WERI-Rb-1 (cell line): ENCODE measurements at places on chromosomes 16 and 17.
A peak's percentile ranks its signal among the peaks of the same experiment; 100 is the strongest.

GRCh38 chr16:49000594-49000993 lies 281.0 kb downstream of the CBLN1 start:
- DNase-seq = no peak

- peak; percentile 84 for DNase-seq
These were observed 34.1 kb upstream of the SLC38A10 start for GRCh38 chr17:81328978-81329926.

- DNase-seq = no peak
These were observed 8.9 kb downstream of the HSD17B2 start for GRCh38 chr16:82043680-82044584.

DNA sequence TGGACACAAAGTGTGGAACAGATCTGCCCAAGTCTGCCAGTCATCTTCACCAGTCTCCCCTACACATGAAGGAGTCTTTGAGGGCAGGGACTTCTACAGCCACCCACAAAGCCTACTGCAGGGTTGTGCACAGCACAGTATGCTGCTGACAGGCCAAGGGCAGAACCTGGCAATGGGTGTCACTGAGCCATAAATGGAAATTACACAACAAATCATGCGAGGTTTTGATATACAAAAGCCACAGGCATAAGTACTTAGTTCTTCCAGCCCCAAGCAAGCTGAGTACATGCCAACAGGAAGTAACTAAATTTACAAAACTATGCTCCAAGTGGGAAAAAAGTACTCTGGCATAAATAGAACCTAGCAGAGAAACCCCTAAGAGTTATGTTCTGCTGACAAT lies 7.8 kb upstream of the PSMC3IP start:
- DNase-seq = no peak

- DNase-seq = peak; percentile 25
These were observed 164.4 kb upstream of the CIBAR2 start for GRCh38 chr16:85276721-85277120.

GRCh38 chr17:51056813-51057510 lies 63.7 kb downstream of the SPAG9 start:
- DNase-seq = peak; percentile 50

DNA sequence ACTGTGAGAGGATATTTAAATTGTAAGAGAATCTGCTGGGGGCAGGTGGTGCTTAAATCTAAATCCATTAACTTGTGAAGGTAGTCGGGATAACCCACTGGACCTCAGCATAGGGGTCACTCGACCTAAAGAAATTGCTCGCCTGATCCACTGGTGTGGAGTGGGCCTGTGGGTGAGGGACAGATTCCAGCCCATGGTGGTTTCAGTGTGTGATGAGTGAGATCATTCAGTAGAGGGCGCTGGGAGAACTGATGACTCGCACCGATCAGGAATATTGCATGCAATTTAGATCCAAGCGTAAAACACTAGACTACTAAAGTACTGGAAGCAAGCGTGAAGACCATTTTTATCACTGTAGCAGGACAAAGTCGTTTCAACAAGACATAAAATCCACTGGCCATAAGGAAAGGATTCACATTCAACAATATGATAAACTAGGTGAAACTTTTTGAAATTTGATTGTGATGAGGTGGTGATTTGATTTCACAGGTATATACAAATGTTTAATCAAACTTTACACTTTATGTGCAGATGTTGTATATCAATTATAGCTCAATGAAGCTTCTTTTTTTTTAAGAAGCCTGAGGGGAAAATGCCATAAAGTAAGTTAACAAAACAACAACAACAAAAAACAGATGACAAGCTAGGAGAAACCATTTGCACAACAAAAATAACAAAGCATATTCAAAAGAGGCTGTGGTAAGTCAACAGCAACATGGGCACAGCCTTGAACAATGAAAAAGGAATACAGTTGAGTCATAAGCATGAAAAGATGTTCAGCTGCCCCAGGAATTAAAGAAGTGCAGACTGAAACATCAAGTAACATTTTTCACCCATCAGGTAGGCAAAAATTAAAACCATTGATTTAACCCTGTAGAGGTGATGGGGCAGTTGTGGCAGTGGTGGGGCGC lies 7.5 kb upstream of the TMEM170A start:
- DNase-seq = peak; percentile 69
